ENCODE measurements at places on chromosomes 4 and X.

GRCh38 chr4:118814058-118814457 lies 21.9 kb downstream of the SEC24D start:
- no peak for DNase-seq

GRCh38 chr4:25926462-25926861 lies 12.4 kb downstream of the SMIM20 start:
- DNase-seq = no peak

DNA sequence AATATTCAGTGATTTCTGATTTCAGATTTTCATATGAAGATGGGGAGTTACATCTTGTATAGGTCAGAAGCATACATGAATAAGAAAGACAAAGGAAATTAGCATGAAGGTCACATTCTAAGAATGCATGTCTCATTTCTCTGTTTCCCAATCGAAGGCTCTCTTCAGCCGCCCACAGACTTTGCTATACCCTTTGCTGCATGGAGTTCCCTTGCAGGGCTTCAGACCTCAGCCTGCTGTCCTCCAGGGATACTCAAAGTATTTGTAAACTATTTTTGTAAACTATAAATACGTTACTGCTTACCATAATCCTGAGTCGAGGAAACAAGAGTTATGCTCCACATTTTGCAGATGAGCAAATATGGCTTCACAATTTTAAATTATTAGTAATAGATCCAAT lies 738.4 kb downstream of the PCDH18 start:
- no peak for DNase-seq

- DNase-seq = no peak
These were observed 71.1 kb upstream of the MSANTD1 start for GRCh38 chr4:3177905-3178304.

- DNase-seq = no peak
These were observed 39.8 kb upstream of the POF1B start for GRCh38 chrX:85419293-85419692.

GRCh38 chr4:146915132-146915531 lies 30.5 kb downstream of the TTC29 start:
- no peak for DNase-seq

- DNase-seq = no peak
These were observed 1575.8 kb upstream of the PABPC4L start for GRCh38 chr4:135777361-135777760.

- no peak for DNase-seq
These were observed 38.1 kb downstream of the GPR174 start for GRCh38 chrX:79182616-79183015.

GRCh38 chr4:139619644-139620043 lies 46.0 kb upstream of the MGST2 start:
- no peak for DNase-seq

GRCh38 chr4:19944251-19944650 lies 307.5 kb upstream of the SLIT2 start:
- DNase-seq = no peak

DNA sequence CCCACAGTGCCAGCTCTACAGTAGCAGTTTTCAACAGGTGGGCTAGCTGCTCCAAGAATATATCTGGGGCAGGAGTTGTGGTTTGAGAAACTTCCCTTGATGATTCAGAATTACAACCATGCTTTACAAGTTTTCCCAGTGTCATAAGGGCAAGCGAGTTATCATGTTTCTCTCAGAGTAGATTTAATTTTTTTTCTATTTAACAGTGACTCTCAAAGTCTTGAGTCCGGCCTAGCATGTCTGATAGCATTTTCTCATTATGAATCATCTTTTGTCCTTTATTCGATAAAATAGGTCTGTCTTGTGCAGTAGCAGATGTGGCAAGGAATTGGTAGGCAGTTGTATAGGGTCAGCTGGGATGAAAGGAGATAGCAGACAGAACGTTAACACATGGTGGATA lies 62.2 kb upstream of the SPANXD start:
- no peak for DNase-seq

DNA sequence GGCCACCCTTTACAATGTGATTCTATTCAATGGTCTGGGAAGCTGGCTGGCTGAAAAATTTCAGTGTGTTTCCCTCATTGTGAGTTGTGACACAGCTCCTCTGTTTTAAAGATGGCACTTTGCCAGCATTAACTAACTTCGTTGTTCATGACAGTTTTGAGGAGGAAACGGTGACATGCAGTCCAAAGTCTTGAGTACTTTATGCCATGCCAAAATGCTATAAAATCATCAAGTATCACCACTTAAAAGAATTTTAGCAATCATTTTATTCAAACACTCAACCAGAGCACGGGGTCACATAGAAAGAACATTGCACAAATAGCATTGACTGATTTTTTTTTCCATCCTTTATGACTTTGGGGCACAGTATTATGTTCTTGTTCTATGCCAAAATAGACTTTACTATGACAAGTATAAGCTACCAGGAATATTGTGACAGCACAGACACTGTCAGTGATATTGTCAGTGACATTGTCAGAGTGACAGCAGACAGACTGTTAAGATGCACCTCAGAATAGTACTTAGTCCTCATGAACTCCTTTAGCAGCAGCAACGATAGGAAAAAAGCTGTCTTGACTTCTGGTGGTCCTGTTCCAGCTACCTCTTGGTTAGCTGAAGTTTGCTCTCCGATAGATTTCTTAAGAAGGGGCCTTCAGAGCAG lies 46.7 kb downstream of the CXCL13 start:
- no peak for DNase-seq

DNA sequence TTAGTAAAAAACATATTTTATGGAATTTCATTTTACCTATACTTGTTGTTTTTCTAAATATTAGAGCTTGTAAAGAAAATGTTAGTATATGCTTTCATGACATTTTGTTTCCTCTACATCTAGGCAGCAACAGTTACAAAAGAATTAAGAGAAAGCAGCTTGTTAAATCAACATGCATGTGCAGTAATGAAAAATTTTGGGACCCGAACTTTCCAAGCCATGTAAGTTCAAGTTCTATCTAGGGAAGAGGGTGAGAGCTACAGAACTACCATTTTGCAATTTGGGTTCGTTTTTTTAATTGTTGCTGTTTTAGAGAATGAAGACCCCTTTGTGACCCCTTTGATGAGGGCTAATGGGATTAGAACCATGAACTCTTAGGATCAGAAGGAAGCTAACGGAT lies 7.2 kb downstream of the AFP start:
- no peak for DNase-seq
